ENCODE measurements at places on chromosomes 11 and 22. TPM values are rescaled to one million over a fixed set of nuclear protein-coding genes. Genes with fewer than 3 reads are reported as not detected.

- no peak for DNase-seq
These were observed 592 bp downstream of the EEF1G start for GRCh38 chr11:62573006-62573591.

- DNase-seq: no peak
These were observed 11.9 kb downstream of the SLC25A18 start for GRCh38 chr22:17575151-17575550.

DNA sequence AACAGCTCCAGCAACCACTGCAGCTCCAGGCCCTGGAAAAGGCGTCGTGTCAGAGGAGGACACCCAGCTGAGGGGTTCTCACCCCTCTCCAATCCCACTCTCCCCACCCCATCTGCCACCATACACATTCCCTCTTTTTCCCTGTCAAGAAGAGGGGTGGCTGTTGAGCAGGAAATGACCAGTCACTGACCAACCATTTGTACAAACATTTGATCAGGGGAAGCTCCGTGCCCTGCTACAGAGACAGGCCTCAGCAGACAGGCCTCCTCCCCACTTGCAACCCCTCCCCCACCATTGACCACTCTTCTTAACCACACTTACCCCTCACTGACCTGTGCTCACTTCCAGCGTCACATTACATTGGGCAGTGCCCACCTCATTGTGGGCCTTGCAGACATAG, 2.3 kb upstream of the VSIG2 start:
- DNase-seq: peak; percentile 29

DNA sequence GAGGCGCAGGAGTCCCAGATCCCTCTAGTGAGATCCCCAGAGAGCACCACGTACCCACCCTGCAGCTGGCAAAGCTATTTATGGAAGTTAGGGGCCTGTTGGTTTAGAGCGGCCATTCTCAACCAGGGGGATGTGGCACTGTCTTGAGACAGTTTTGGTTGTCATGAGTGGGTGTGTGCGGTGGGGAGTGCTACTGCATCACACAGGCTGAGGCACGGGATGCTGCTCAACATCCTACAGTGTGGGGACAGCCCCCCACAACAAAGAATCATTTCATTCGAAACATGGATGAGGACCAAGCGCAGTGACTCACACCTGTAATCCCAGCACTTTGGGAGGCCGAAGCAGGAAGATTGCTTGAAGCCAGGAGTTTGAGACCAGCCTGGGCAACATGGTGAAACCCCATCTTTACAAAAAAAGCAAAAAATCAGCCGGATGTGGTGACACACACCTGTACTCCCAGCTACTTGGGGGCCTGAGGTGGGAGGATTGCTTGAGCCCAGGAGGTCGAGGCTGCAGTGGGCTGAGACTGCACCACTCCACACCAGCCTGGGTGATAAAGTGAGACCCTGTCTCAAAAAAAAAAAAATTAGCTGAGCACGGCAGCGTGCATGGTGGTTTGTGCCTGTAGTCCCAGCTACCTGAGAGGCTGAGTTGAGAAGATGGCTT, 28.2 kb downstream of the GGT5 start:
- no peak for DNase-seq

- DNase-seq: peak; percentile 92
These were observed 33.3 kb downstream of the MARK2 start for GRCh38 chr11:63871962-63872799.

DNA sequence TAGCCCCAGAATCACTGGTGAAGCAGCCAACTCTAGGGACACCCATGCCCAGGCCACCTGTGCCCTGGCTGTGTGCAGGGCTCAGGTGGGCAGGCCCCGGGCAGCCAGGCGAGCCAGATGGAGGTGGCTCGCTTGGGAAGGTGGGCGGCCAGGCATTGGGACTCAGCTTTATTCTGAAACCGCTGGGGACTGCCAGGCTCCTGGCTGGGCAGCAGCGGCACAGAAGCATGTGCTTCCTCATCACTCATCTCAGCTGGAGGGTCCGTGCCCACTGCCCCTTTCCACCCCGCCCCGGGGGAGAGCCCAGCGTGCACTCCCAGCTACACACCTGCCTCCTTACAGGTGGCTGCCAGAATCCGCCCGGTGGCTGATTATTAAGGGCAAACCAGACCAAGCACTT, 27.1 kb upstream of the SLC22A12 start:
- DNase-seq: no peak

- DNase-seq: no peak
These were observed 278.2 kb downstream of the BRD1 start for GRCh38 chr22:49549256-49550140.

DNA sequence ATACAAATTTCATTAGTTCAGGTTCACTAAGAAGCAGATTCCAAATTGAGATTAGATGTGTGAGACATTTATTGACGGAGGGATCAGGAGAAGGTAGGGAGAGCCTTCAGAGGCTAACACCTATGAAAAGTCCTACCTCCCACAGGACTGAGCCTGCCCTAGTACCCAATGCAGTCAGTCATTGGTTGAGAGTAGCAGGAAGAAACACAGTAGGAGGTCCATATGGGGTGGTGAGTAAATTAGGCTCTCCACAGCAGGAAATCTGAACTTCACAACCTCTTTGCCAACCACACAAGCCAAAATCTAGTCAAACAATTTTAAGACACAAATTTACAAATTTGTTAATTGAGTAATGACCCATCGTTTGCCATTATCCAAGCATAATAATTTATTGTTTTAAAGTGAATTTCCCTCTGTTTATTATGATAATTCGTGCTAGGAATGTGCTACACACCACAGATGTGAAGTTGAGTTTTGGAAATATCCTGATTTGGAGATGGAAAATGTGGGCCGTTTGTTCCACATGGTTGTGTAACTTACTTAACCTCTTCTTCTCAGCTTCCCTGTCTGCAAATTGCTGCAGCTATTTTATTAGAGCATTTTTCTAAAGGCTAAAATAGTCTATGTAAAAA, 542.1 kb downstream of the ETS1 start:
- no peak for DNase-seq

DNA sequence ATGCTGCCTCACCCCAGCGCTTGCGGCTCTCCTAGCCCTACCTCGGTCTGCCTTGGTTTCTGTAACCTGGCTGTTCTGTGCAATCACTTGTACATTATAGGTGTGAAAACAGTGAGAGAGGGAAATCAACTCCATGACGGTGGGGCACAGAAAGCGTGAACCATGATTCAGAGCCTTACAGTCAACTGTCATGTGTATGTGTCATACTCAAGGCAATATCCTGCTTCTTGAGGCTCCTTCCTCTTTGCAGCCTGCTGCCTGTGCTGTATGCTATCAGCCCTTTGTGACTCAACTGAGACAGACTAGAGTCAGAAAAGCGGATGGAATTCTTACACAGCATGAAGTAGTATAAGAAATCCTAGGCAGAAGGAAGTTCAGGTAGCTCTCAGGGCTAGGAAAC, 2.1 kb downstream of the NRIP3 start:
- no peak for DNase-seq

DNA sequence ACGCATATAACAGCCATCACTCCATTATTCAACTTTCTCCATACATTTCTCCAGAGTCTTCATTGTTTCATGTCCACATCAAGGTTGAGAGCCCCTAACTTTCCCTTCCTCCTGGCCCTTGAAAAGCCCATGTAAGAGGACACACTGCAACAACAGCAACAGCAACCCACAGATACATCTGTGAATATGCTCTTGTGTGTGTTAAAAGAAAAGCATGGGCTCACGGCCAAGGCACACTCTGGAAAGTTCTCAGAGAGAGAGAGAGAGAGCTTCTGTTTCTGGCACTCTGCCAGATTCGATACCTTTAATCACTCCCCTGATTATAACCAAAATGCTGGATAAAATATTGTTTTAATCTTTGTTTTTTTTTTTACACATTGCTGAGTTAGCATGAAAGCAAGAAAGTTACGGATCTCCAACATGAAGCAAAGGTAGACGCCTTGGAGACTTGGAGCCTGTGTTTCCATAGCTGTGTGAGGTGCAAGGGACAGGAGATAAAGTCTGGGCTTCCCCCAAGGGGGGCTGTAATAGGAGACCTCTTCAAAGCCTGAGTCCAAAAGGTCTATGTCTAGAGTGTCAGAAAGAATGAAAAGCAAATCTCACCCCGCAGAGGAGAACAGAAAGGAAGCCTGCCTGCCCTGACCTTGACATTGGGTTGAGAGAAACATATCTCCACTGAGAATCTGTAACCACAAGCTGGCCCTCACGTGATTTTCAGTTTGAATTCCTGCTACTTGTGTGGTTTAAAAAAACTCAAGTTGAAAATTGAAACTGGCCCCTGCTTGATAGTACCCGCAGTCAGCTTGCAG, 33.7 kb upstream of the MPPED1 start:
- DNase-seq: peak; percentile 57

- DNase-seq: no peak
These were observed 54.9 kb upstream of the LRRC55 start for GRCh38 chr11:57126766-57127400.

DNA sequence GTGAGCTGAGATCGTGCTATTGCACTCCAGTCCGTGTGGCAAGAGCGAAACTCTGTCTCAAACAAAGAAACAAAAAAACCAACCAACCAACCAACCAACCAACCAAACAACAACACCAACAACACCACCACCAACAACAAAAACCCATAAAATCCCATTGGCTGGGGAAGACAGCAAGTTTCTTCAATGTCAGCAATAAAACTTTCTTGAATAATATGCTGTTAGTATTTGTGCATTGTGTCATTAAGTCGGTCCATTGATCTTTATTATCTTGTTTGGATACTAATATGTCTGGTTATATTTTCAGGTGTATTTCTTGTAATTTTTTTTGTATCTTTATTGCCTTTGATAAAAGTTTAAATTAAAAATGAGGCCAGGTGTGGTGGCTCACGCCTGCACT, 9.4 kb downstream of the GRK3 start:
- DNase-seq: no peak

FAM180B gene
- total RNA-seq: 0.34 TPM

GTF2H1 gene
- 39.3 TPM for total RNA-seq

OTOG gene
- 0.11 TPM for total RNA-seq

Measured in lung (tissue), 17 donors.